ENCODE measurements at places on chromosomes 2 and 18.

- DNase-seq = no peak
Measured at GRCh38 chr2:217955881-217956493, 46.8 kb downstream of the TNS1 start.

DNA sequence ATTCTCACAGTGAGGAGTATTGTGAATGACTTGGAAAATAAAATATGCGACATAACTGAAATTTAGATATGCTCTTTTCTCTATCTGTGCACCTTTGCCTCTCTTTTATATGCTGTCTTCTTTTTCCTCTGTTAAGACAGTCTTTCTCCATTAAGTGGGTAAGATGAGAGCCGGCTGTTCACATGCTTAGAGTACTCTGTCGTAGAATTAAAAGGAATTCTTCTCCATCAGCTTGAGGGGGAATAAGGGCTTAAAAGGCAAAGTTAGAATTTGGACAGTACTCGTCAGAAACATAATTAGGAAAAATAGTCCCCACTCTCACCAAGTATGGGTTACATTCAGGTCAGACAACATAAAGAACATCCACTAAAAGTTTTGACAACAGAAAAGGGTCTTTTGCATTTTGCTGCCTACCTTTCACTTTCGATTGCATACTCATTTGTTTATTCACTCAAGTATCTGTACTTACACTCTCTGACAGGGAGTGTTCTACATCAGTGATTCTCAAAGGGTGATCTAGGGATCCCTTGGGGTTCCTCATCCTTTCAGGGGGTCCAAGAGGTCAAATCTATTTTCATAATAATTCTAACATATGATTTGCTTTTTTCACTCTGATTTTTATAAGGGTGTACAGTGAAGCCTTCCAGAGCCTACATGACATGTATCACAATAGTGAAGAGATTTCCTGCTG, 48.0 kb downstream of the ARHGAP15 start:
- no peak for DNase-seq

DNA sequence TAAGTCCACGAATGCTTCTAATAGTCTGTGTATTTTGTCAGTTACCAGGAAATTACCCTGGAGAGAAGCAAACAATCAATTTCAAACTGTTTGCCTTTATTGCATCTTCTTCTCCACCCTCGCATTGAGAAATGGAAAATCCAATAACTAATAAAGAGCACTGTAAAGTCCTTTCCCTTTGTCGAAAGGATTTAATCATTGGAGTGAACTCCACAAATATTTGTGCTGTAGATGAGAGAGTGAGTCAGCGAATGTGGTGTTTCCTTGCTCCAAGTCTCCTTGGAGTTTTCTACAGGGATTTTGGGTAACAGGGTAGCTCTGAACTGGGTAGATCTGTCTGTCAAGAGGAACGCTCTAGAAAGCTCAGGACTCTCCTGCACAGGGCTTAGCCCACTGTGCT, 240.2 kb downstream of the KCNS3 start:
- DNase-seq = no peak

DNA sequence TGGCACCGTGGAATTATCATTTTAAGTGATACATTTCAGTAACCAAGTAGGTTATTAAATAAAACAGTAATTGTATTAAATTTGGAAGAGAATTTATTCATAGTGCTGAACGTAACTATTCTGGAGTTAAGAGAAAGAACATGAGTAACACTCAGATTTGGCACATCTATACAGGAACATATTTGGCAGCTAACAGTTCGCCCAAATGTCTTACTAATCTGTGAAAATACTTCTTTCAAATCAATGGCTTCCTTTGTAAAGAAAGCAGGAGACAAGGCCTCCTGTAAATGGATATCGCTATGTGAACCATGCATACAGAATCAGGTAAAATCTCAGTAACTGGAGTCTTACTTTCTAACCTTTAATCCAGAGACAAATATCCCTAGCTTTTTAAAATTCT, 64.4 kb downstream of the ZNF516 start:
- no peak for DNase-seq

DNA sequence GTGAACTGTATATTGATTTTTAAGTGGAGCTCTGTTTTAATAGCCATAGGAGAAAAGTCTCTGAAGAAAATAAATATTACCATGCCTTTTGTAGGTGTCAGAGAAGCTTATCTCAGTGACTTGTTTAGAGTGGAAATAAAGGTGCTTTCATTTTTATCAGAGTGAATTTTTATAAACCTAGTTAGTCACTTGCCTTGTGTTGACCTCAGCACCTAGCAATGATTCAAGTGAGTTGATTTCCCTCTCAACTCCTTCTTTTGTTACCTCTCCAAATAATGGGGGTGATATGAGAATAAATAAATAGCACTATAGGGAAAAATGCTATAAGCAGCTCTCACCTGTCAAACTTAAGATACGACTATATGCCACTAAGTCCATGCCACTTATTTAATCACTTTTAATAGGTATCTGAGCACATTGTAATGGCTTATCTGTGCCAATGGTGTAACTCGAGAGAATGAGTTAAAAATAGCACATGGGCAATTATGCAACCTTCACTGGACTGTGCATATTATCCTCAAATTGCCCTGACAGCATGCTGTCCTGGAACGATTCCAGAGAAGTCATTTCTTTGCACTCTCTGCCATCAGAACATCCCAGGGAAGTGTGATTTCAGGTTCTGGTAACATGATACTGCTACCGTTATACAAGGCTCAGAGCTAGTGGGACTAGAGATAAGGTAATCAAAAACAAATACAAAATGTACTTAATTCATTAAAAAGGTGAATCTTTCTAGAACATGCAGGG, 290.8 kb downstream of the CCDC85A start:
- DNase-seq = no peak

- no peak for DNase-seq
Measured at GRCh38 chr2:1992280-1992679, 248.0 kb upstream of the PXDN start.

Data from hematopoietic multipotent progenitor cell treated with erythropoietin and hydrocortisone succinate and interleukin-3 and kit ligand, for 4 days (in vitro differentiated cells).